ENCODE measurements at places on chromosomes 6 and 20.

DNA sequence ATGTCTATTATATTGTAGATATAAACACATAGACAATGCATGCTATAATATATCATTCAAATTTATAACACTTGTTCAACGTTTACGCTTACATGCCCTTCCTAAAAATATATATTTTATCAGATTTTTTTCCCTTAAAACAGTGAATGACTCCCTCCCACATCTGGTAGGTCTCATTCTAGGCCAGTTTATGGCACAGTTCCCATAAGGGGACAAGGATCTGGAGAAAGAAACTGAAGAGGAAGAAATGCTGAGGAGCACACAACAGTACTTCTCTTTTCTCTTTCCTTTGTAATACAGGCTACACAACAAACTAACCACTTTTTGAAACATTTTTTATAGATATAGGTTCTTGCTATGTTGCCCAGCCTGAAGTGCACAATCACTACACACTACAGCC, 48.6 kb upstream of the RCAN2 start:
- no peak for DNase-seq

GRCh38 chr6:137823826-137824555, 43.1 kb upstream of the TNFAIP3 start:
- no peak for DNase-seq

DNA sequence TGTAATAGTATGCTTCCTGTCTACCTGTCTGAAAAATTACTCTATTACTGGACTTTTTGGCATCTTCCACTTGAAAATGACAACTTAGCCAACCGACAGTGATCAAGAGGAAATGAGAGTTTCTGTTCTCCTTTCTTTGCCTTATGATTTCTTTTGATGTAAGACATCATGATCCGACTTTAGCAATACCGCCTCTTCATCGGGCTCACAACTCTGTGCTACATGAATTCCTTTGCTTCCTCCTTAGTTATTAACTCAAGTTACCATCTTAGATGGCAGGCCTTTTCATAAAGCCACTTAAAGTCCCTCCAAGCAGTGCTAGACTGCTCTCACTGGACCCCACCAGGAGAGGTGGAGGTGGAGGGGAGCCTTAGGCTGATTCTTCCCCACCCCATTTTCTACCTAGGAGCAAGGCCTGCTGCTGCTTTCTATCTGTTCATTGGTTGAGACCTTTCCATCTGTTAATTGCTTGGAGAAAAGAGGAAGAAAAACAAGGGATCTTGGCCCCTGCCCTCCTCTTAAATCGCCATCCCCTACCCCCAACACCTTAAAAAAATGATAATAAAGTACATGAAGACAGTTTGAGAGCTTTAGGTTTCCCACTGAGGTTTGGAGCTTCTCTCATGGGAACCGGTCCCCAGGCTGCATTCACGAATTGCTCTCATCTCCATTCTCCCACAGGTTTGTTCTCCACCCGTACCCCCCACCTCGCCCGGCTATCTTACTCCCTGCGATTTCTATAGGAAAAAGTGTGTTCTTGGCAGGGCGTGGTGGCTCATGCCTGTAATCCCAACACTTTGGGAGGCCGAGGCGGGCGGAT, 21.6 kb upstream of the MCM3 start:
- DNase-seq, result no peak

GRCh38 chr20:2022163-2022562, 28.3 kb upstream of the PDYN start:
- DNase-seq, result no peak

DNA sequence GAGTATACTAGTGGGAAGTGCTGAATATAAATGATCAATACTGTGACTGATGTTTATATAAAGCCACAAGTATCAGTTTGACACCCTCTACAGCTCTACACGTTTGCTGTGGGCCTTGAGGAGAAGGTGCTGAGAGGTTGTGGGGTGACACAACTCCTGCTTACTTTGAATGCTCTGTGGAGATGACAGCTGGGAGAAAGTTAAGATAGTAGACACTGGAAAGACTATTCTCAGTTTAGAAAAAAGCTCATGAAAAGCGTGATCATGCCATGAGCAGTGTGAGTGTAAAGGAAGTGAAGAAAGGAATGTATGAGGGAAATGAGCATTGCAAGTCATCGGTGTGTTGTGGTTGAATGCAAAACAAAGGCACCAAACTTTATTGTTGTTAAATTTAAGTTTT, 215.8 kb downstream of the UTRN start:
- DNase-seq, result no peak

DNA sequence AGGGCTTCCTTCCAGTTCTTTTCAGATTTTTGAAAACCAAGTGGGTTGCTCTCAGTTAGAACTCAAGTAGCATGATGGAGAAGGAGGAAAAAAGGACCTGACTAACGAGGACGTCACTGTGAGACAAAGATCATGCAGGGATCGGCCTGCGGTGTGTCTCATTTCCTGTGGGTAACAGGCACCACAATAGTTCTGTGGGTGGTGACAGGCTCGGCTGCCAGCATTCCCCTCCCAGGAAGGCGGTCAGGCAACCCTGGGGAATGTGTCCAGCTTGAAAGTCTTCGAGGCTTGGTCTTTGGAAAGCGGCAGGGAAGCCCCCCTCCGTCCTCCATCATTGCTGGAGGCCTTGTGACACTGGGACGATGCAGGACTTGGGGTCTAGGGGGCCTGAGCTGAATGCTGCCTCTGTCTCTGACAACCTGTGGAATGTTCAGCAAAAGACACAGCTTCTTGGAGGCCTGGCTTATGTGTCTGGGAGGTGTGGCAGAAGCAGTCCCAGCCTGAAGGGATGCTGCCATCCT, 121.0 kb downstream of the BCAS1 start:
- no peak for DNase-seq

DNA sequence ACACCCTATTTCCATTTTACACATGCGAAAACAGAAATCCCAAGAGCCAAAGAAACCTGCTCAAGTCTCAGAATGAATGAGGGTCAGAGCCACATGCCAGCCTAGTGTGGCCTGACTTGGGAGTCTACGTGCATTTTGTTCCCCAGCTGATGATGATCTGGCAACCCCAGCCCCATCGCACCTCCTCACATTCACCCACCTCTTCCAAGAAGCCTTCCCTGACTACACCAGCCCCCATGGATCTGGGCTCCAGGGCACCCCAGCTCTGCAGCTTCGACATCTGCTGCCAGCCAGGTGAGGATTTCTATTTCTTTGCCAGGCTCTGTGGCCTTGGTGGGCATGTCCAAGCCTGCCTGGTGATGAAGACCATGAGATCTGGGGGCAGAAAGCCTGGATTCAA, 41.0 kb downstream of the ANGPT4 start:
- no peak for DNase-seq

- DNase-seq, result no peak
These were observed 783.4 kb upstream of the CHD6 start for GRCh38 chr20:42401613-42402012.

DNA sequence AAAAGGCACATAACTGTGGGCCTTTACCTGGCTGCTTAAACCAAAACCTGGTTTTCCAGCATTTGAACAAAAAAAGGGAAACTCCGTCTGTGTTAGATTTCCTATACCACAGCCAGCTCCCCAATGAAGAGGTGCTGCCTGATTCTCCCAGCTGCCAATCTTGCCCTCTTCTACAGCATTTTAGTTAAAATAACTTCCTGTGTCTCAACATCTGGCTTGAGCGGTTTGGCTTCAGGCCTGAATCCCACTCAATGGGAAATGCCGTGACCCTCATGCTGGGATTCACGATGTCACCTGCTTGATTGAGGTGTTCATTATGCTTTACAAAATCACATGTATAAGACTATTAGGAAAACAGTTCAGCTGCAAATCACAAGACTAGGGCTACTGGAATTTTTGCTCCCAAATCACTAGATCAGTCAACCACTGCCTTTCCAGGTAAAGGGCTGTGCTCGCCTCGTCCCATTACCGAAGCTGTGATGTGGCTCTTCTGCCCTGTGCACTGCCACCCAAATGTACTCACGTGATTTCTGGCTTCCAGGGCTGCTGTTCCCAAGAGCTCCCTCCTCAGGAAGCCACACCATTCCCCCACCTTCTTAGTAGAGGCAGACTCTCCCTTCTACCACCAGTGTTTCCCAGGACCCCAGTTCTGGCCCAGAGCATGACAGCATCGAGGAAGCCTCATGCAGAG, 94.6 kb downstream of the PSMG4 start:
- no peak for DNase-seq

DNA sequence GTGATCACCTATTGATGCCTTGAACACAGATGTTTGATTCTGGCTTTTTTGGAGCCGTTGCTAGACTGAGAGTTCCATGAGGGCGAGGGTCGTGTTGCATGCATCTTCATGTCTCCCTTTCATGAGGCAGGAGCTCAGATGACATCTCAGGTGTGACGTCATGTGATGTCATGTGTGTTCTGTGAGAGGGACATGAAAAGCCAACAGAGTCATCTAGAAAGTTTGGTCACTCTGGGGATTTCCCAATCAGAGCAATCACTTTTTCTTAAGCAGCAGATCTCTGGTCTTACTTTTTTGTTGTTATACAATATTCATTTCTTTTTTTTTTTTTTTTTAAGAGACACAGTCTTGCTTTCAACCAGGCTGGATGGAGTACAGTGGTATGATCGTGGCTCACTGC, 411.8 kb downstream of the PREX1 start:
- DNase-seq, result no peak

GRCh38 chr6:15062516-15063252, 183.2 kb upstream of the JARID2 start:
- no peak for DNase-seq

GRCh38 chr6:163780994-163781393, 366.5 kb downstream of the QKI start:
- DNase-seq, result no peak

DNA sequence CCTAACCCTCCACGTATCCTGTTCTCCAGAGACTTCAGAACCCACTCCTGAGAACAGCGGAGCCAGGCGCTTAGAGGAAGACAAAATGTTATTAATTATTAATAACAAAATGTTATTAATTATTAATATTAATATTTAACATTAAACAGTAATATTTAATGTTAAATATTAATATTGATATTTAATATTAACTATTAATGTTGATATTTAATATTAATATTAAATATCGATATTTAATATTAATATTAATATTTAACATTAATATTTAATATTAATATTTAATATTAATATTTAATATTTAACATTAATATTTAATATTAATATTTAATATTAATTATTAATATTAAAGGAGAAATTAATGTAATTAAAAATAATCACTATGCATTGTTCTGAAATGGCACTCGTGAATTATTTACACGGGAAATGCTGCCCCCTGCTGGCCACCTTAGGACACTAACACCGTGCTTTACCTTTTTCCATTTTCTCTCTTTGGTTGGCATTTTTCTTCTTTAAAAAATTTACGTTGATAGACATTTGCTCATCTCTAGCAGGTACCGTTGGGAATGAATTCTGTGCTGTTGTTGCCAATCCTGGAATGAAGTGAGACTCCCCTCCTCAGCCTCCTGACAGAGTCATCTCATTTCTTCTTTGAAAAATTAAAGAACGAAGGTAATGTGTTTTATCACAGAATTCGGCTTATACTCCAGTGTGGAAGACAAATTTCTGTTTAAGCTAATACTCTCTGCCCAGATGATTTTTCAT, 7.5 kb upstream of the GGTLC1 start:
- DNase-seq, result peak; percentile 72

DNA sequence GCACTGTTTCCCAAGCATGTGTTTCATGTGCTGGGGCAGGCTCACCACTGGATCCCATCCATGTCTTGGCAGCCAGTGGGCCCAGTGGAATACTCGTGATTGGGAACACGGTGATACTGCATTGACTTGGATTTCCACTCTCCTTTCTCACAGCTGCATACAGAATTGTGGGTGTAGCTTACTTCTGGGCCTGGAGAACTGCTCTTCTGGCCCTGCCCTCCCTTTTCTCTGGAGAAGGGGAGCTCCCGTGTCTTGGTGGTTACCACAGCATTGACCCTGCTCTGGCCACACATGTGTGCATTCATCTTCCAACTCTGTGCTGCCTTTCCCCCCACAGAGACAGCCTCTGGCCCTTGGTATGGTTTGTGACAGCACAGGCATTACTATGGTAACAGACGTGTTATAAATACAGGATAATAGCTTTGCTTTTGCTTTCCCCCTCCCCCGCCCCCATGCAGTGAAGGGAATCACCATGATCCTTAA, 21.6 kb downstream of the SOBP start:
- DNase-seq, result no peak

GRCh38 chr6:35412102-35412501, 40.0 kb upstream of the FANCE start:
- no peak for DNase-seq

DNA sequence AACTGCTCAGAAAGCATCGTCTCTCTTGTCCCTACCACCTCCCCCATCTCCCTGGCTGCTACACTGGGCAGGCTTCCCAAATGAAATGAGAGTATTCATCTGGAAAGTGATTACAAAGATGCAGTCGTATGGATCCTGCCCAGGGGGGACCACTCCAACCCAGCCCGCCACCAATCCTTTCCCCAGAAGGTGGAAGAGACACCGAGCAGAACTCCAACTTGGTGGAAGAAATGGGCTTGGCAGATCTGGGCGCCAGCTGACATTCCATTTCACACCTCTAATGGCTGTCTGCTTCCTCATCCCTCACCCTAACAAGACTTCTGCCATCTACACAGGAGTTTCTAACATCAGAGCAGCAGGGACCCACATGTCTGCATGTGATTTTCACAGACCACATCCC, 12.7 kb downstream of the PKHD1 start:
- no peak for DNase-seq

- DNase-seq, result no peak
These were observed 41.2 kb upstream of the DST start for GRCh38 chr6:56683882-56684281.

GRCh38 chr6:120569714-120570113, 764.6 kb downstream of the TBC1D32 start:
- DNase-seq, result no peak

- no peak for DNase-seq
These were observed 26.6 kb upstream of the ILRUN start for GRCh38 chr6:34723203-34723602.

DNA sequence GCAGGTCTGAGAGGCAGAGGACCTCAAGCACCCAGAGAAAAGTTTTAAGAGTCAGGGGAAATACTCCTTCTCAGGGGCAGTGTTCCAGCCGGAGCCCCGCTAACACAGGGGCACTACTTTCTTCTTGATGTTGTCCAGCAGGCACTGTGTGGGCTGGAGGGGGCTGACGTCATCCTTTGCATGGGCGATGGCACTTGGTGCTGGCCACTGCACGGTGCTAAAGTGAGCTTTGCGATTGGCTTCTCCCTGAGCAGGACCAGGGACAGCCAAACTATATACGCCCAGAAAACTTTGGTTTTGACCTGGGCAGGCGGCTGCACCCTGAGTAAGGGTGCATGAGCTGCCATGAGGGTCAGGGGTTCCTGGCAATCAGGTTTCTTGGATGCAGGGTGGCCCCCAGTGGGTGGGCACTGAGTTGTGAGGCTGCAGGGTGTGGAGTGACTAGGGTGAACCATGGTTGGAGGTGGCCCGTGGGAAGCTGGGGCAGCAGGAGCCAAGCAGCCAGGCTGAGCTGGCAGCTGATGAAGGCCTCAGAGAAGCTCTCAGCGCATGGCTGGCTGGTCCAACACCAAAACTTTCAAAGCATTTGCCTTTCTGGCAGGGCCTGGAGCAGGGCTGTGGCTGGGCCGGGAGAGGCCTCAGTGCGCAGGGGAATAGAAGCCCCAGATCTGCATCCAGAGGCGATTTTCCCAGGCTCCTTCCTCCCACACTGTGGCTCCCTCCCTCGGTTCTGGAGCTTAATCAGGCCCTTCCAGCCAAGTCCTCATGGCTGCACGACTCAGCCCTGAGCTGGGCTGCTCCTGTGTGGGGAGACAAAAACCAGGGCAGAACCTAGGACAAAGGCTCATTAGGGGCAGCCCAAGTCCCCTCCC, 18.3 kb downstream of the MRPS18A start:
- DNase-seq, result no peak

- no peak for DNase-seq
These were observed 108.7 kb downstream of the ZFAND3 start for GRCh38 chr6:37928217-37928616.

All from liver (tissue), 10 donors.